A549 (cell line): ENCODE measurements at places on chromosomes 16 and 17.

GRCh38 chr16:35398180-35398579 lies 1938.8 kb downstream of the TP53TG3F start:
- DNase-seq, result no peak

- no peak for DNase-seq
These were observed 78.9 kb downstream of the ABCC6 start for GRCh38 chr16:16144416-16144815.

GRCh38 chr17:77526728-77527350 lies 386.1 kb downstream of the SEC14L1 start:
- DNase-seq, result no peak

GRCh38 chr17:73643001-73643851 lies 1.0 kb downstream of the SDK2 start:
- DNase-seq, result peak; percentile 64

- DNase-seq, result no peak
These were observed 170.4 kb downstream of the WSCD1 start for GRCh38 chr17:6240601-6241000.

GRCh38 chr17:73586921-73587602 lies 57.2 kb downstream of the SDK2 start:
- peak; percentile 33 for DNase-seq

DNA sequence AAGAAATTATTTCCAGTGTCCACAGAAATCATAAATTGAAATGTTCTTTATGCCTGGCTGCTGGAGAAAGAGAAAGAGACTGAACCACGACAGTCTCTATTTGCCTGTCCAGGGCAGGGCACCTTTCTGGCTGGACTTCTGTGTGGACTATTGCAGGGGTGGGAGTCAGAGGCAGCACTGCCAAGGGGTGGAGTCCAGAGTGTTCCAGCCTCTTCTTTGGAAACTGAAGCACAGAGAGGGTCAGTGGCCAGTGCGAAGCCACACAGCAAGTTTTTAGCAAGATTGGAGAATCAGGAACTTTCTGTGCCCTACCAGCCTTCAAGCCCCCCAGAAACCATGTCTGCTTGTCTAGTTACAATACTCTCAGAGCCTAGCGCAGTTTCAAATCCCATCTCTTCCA lies 15.3 kb downstream of the KCNG4 start:
- no peak for DNase-seq

DNA sequence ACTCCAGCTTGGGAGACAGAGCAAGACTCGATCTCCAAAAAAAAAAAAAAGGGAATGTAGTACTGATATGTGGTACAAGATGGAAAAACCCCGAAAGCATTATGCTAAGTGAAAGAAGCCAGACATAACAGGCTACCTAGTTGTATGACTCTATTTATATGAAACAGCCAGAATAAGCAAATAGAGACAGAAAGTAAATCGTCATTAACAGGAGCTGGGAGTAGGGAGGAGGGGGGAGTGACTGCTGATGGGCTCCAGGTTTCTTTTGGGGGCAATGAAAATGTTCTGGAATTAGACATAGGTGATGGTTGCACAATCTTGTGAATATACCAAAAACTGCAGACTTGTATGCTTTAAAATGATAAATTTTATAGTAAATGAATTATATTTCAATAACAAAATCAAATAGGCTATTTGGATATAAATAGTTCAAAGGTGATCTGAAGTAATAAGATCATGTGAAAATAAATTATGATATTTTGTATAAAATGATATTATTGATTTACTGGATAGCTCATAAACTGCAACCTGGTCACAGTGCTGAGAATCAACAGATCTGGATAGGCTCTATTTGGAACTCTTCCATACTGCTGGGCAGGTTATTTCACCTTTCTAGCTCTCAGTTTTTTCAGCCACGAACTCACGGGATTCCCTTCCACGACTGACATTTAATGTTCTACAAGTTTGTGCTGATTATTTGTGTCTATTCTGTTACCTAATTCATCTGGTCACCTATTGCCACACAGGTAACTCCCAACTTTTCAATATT lies 27.1 kb downstream of the ZNF652 start:
- DNase-seq, result no peak

GRCh38 chr17:7856011-7856810 lies 1.1 kb downstream of the NAA38 start:
- DNase-seq, result no peak

DNA sequence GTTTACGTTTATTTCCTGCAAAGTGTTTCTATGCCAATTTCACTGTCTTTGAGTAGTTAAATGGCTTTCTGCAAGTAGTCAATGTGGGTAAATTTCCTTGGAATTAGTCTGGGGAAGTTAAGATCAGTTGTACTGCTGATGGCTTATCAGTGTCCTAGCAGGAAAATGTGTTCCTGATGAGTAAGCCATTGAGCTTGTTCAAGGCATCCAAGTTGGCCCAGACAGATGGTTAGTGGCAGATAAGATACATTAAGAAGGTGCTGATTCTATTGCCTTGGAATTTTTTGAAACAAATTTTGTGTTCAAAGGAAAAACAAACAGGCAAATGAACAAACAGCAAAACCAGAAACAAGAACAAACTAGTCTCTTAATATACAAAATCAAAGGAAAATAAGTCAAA lies 258.4 kb downstream of the MAP2K6 start:
- DNase-seq, result no peak

GRCh38 chr17:42761638-42762037 lies 611 bp downstream of the RAMP2 start:
- no peak for DNase-seq

DNA sequence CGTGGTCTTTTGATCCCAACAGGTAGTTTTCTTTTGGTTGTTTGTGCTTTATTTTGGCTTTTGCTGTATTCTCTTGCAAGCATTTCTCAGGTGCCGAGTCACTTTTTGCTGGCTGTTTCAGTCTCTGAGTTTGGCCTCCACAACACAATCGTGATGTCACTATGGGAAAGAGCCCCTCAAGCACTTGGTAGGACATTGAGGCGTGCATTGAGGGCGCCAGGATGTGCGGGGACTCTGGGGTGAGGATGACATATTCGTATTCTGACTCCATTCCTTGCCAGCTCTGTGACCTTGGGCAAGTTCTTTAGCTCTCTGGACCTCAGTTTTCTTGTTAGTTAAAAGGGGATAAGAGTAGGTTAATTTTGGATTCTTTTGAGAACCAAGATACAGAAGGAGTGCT lies 13.0 kb downstream of the KSR1 start:
- no peak for DNase-seq

DNA sequence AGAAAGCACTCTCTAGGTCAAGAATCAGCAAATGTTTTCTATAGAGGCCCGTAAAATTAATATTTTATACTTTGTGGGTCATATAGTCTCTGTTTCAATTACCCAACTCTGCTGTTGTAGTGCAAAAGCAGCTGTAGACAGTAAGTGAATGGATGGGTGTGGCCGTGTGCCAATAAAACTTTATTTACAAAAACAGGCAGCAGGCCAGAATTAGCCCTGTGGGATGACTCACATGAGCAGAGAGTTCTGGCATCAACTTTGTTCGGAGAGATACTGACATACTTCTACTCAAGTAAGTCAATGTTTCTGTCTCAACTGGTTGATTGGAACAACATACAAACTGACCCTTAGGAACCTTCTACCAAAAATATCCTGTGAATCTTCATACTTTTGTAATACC lies 616.2 kb downstream of the MAF start:
- no peak for DNase-seq
